ENCODE measurements at places on chromosomes 5 and 9.

GRCh38 chr9:95757439-95757838 is 118.1 kb upstream of the ERCC6L2 start:
- no peak for DNase-seq

DNA sequence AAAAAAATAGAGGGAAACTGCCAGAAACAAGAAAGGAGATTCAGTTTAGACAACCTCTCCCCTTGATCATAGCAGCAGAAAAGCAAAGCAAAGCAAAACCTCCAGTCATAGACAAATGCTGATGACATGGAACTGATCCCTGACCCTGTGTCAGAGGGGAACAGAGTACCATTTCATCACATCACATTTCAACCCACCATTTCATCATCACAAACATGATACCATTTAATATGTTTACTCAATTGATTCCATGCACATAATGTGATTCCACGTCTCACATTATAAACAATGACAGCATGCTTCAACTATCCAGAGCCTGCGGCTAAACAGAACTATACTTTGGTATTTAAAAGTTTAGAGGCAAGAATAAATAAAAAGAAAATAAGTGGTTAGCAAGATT is 28.7 kb upstream of the ACOT12 start:
- DNase-seq: no peak

DNA sequence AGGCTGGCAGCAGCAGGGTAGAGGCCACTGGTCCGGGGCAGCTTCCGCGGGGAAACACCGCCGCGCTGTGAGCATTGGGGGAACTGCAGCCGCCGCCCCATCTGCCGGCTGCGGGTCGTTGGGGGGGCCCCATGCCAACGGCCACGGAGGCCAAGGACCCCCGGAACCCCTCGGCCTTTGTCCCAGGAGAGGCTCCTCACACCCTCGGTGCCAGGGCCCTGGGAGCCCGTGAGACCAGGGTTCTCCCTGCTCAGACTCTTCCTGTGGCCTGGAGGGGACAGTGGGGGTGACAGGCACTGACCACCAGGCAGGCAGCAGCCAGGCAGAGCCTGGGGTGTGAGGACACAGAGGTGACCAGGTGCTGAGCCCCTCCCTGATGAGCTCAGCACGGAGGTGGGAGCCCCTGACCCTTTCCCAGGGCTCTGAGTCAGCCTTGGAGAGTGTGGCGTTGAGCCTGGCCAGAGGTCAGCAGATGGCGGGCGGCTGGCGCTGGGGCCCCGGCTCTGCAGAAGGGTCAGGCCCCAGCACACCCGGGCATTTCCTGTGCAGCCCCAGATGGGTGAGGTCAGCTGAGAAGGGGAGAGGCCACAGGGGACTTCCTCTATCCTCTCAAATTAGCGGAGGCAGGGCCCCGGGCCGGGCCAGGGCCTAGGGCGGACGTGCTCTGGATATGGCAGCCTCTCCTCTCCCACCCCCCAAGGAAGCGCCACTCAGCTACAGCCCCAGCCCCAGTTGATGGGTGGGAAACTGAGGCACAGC is 17.9 kb upstream of the EGFL7 start:
- DNase-seq: peak; percentile 78

DNA sequence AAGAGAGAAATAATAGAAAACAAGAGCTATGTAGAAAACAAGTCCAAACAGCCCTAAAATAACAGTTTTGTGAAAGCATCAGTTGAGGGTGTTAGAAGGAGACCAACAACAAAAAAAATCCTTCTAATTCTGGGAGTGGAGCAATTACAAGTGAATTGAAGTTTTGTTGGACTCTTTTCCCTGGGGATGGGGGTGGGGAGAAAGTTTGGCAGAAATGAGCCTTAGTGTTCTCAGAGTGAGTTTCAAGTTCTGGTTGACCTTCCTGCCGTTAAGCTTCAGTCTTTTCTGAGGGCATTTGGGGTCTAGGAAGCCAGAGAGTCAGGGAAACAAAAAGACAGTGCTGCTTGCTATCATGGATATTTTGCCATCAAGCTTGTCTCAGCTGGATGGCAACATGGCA is 106.3 kb upstream of the TRIM32 start:
- DNase-seq: no peak

- no peak for DNase-seq
These were observed 141.1 kb upstream of the RAD23B start for GRCh38 chr9:107141967-107142366.

- DNase-seq: no peak
These were observed 14.1 kb downstream of the FEM1C start for GRCh38 chr5:115530426-115530825.

- DNase-seq: no peak
These were observed 118.4 kb downstream of the MARCHF3 start for GRCh38 chr5:126911986-126912385.

- DNase-seq: no peak
These were observed 14.9 kb downstream of the FOXI1 start for GRCh38 chr5:170120576-170120975.

GRCh38 chr9:4293293-4293941 is 6.5 kb downstream of the GLIS3 start:
- DNase-seq: no peak

DNA sequence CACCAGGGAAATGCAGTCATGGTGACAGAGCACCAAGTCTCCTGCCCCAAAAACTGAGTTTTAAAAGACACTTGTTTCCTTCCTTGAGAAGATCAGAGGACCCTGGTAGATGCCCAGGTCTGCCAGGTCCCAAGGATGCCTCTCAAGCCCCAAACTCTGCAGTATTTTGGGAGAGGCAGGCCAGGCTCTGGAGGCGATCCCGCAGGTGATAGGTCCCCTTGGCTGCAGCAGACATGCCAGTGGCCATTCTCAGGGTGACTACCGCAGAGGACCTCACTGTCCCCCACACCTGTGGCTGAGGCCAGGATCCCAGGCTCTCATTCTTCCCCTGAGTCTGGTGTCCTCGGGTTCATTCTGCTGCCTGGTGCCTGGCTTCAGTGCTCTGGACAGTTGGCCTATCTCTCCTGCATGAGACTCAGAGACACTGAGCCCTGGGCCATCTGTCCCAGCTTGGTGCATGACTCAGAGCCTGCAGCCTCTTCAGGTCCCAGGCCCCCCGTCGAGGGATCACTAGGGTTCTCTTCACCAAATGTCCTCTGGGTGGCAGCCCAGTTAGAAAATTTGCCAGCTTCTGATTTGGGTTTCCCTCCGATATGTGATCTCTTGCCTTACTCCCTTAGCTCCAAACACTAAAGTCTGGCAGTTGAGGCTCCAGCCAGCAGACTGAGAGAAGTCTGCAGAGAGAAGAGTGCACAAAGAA is 59.7 kb upstream of the GARNL3 start:
- DNase-seq: no peak

GRCh38 chr9:130518943-130519799 is 60.2 kb upstream of the FUBP3 start:
- DNase-seq: no peak

DNA sequence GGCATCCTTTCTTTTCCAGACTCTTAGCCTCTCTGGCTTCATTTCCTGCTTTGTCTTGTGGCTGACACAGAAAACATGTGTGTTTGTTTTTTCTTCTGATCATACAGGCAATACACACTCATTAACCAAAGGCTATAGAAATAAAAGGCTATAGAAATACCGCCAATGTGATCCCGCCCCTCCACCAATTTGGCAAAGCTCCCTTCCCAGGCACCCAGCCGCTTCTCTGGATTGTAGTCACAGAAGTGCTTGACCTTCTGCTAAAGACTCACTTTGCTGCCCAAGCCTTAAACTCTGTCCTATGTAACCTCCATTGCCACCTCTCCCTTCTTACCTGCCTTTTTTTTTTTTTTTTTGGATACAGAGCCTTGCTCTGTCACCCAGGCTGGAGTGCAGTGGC is 5.3 kb downstream of the TXNDC15 start:
- no peak for DNase-seq

DNA sequence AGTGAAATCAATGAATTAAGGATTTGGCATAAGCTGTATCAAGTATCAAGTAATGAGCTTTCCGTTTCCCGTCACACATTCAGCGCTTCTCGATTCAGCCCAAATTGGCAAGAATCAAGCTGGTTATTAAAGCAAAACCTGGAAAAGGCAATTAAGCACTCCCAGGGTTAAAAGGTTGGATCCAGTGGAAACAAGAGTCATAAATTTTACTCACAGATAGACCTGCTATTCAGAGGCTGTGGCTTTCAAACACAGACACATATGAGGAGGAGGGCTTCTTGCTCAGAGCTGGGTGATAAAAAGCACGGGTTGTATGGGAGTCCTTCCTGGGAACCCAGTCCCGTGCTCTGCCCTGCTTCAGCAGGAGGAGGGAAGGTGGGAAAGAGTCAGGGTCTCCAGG is 112.3 kb upstream of the CXCL14 start:
- no peak for DNase-seq

DNA sequence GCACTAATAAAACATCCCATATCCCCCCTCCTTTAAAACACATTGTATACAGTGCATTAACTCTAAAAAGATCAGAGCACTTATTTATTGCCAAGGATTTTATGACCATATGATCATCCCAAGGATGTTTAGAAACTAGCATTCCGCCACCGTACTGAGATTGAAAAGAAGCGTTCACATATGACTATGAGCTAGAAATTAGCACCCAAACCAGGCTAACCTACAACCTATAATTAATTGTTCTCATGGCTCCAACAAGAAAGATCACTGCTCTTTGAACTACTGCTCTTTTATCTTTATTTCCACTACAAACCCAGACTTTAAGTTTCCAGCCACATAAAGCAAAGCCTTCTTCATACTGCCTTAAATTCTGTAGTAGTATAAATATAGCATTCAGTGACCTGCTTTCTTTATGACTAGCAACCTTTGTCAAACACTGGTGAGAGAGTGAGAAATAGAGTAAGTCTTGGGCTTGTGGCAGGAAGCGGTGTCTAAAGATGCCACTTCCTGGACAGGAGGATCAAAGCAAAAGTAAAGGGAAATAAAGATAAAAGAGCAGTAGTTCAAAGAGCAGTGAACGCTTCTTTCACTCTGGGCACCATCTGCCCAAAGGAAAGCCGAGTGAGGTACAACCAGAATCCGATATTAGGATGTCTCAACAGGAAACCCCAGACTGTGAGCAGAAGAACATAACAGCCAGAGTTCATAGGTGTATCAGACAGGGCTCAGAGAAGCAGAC is 151.1 kb upstream of the ERCC6L2 start:
- peak; percentile 71 for DNase-seq

GRCh38 chr9:77453825-77454647 is 194.1 kb downstream of the GNA14 start:
- DNase-seq: no peak

GRCh38 chr9:28212979-28213378 is 639.7 kb upstream of the C9orf72 start:
- no peak for DNase-seq

DNA sequence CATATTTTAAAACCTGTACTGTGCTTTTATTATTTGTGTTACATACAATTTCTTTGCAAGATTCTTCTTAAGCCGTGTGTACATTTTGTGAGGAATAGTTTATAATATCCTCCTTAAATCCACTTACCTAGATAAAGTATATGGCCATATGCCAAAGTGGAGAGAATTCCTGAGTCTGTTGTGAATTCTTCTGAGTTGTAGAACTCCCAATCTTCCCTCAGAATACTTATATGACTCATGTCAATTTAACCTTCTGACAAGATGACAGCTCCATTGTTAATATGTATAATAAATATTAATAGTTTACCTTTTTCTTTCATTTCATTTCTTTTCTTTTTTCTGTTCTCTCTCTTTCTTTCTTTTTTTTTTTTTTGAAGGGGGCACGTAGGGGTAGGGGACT is 6.0 kb upstream of the RICTOR start:
- no peak for DNase-seq

DNA sequence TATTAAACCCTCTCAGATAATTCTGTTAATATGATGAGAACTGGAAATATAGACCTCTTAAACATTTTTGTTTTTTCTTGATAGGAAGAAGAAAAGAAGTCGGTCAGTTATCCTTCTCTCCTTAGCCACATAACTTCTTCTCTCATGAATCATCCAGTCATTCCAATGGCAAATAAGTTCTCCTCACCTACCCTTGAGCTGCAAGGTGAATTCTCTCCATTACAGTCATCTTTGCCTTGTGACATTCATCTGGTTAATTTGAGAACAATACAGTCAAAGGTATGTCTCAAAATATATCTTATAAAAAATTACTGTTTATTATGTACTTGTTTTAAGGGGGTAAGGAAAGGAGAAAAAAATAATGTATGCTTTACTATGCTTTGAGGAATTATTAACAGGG is 165.3 kb downstream of the MAN2A1 start:
- DNase-seq: no peak

- DNase-seq: no peak
These were observed 887 bp downstream of the GDA start for GRCh38 chr9:72150127-72150526.

GRCh38 chr5:133485468-133485867 is 126.9 kb downstream of the FSTL4 start:
- DNase-seq: no peak

DNA sequence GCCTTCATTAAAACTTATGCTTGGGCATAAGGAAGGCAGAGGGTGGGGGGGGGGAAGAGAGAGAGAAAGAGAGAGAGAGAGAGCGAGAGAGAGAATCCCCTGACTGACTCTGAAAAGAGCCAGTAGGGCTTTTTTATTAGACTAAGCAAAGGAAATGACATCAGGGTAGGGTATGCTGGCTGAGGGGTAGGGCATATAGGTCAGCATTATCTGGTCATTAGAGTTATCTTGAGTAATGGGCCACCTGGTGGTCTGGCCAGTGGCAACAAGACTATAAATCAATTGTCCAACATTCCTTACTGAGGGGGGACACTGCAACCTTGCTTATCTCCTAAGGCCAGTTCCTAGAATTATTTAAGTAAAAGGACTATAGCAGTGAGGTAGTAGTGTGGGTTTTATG is 67.2 kb downstream of the TSSK1B start:
- DNase-seq: no peak

- no peak for DNase-seq
These were observed 150.4 kb downstream of the C5orf15 start for GRCh38 chr5:133818031-133818431.

DNA sequence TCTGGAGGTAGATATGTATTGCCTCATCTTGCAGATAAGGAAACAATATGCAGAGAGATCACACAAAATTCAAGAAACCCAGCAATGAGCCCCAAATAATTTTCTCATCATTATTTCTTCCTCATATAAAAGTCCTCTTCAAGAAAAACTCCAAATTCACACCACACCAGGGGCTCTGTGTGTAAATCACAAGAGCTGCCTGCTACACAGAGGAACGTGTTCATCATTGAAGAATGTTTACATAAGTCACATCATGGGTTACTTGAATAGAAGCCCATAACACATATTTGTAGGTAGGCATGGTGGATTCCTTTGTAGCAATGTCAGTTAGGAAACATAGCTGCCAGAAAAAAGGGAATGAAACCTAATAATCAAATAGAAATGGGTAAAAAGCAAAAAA is 308.1 kb upstream of the TLE4 start:
- DNase-seq: no peak

GRCh38 chr5:23763170-23763569 is 255.8 kb downstream of the PRDM9 start:
- DNase-seq: no peak

DNA sequence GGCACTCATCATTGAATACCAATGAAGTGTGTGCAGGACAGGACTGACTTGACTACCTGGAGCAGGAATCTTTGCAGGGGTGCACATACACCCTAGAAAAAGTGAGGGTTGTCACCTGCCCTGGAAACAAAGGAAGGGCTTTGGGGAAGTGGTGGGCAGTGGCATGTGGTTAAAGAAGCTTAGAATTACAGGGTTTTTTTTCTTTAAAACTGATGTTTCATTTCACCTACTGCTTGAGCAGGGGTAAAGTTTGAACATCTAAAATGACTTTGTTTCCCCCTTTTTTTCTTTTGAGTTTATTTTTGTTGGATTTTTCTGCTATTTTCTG is 2.0 kb upstream of the KDM3B start:
- DNase-seq: no peak

- DNase-seq: no peak
These were observed 14.3 kb upstream of the POU5F2 start for GRCh38 chr5:93755716-93756115.

GRCh38 chr9:131049829-131050715 is 41.1 kb downstream of the LAMC3 start:
- DNase-seq: no peak
